CD4-positive, alpha-beta T cell (primary cell): ENCODE measurements at places on chromosomes 3 and 15. TPM values are rescaled to one million over a fixed set of nuclear protein-coding genes. Genes with fewer than 3 reads are reported as not detected.

Gene TMEM158
- not detected for total RNA-seq

Gene MRPS11
- total RNA-seq, result 8.0 TPM

Gene TTC14
- 79.0 TPM for total RNA-seq

Gene ITIH3
- total RNA-seq, result not detected

Gene GNB4
- total RNA-seq, result 0.41 TPM

- DNase-seq, result no peak
Observed at GRCh38 chr3:125433091-125433534, 58.0 kb upstream of the ZNF148 start.

DNA sequence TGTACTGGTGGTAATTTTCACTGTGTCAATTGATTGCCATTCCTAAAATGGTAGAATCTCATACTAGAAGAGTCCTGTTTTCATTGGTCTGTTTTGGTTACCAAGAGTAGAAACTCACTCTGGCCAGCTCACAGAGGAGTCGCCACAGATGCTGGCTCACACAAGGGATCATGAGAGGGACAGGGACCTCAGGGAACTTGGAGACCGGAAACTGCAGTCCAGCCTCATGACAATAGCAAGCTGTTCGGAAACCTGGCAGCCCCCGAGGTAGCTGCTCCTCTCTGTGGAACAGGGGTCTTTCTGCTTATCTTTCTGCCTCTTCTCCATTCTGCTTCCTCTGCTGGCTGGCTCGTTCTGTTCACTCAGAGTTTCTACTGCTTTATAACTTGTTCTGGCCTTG is 192.9 kb downstream of the PLCL2 start:
- no peak for DNase-seq

GRCh38 chr3:69058947-69059224 is 6.8 kb upstream of the TMF1 start:
- no peak for DNase-seq

GRCh38 chr15:37691911-37692310 is 242.5 kb upstream of the TMCO5A start:
- no peak for DNase-seq

DNA sequence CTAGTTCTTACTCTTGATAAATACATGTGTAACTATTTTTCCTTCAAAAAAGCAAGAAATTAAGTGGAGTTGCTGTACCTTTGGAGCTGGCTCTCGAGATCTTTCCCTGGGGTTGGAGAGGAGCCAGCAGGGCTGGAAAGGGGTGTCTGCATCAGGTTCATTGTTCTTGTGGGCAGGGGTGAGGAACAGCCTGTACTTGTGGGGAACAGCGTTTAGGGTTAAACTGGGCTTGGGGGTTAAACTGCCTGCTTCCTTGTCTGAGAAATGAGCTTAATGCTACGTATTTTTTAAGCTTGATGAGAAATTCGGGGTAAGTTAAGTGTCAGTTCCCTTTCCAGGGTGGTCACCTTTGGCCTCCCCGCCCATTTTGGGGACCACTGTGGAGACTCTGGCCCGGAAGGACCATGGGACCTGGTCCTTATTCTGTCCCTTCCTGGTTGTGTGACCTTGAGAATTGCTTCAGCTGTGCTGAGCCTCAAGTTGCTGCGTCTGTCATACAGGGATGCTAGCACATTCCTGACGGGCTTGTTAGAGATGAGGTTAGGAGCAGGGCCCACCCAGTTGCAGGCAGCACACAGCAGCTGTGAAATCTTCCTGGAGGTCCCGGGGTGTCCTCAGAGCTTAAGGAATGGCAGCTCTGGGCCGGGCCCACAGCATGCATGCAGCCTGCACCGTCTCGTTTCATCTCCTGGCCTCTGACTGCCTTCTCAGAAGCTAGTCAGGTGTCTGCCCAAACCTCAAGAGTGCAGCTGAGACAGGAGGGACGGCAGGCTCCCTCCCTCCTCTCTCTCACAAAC is 11.6 kb downstream of the H1-8 start:
- no peak for DNase-seq

DNA sequence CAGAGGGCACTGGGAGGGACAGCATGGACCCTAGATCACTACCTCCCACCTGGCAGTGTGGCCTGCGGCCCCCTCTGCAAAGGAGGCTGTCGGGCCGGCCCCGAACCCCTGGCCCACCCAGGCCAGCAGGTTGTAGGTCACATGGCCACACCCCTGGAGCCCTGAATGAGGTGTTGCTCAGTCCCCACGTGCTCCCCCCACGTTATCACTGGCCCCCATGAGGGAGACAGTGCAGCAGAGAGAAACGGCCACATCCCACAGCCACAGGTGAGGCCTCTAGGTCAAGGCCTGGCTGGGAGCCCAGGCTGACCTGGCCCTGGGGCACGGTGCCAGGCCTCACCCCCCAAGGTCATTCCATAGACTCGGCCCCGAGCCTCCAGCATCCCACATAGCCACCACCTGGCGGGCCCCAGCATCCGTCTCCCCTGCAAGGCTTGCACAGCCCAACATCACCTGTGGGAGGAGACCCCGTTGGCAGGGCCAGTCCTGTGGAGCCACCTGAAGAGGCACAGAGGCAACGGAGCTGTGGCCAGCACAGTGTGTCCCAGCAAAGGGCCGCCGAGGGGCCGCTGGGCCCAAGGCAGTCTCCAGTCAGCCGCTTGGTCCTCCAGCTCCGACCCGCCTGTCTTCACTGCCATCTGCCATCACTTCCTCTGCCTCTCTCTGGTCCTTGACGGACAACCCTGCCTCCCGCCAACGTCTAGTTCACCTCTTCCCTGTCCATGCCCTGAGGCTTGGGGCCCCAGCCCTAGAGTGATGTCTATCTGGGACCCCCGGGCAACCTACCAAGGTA is 53.1 kb downstream of the DNAJB8 start:
- DNase-seq, result no peak

GRCh38 chr3:197420115-197420514 is 121.7 kb upstream of the DLG1 start:
- DNase-seq, result no peak

DNA sequence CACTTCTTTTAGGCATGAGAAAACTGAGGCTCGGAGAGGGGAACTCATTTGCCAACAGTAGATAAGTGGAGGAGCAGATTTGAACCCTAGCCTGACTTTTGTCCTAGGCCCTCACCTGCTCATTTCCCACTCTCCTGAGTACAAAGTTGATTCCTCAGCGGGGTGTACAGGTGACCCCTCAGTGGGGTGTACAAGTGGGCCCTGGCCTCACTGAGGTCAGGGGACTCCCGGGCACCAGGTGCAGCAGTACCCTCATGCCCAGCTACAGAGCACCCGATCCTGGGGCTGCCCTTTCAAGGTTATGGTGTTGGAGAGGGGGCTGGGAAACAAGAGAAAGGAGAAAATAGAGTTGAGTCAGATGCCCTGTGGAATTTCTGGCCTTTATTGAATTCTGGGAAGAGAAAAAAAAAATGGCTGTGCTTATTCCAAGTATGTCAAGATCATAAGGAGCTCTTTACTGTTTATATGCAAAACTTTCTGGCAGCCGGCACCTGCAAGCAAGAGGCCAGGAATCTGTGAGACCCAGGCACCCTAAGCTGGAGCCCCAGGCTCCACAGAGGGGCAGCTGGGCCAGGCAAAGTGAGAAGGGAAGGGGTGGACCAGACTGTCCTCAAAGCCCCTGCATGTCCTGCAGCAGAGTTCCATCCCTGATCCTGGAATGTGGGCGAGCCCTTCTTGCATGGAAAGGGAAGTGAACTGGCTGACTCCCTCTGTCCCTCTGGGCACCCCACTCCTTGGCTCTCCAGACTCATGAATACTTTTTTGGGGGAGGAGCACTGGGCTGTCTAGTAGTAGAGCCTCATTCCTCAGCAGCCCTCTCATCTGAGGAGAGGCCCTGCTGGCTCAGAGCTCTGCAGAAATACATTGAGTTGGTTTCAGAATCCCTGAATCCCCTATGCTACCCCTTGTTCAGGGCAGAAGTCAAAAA is 43.1 kb downstream of the AMOTL2 start:
- no peak for DNase-seq

DNA sequence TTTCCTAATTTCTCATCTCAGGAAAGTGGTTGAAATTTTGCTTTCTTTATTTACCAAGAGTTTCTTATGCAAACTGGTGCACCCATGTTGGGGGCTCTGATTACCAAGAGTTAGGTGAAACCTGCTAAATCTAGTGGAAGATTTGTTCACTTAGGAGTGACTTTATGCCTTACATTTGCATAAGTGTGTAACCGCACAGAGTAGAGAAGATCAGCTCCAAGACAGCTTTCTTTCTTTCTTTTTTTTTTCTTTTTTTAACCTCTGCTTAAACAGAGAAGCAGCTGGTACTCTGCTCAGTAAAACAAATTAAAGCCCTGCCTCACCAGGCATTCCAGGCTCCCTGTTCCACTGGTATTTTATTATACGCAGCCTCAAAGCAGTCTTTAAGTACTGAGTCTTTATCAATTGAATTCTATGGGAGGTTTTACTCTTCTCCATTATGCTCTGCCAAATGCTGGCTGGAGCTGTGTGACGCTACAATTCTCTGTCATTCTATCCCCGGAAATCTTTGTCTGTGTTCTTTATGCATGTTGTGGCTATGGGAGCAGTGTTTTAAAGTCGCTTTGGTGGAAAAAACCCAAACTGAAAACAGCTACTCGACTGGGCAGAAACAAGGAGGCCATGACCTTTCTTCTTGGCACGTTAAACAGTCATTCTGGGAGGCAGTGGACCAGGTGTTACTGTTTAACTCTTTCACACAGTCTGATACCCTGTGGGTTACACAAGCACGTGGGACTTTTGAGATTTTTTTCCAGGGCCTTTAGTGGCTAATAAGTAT is 55.2 kb upstream of the GBE1 start:
- DNase-seq, result no peak

DNA sequence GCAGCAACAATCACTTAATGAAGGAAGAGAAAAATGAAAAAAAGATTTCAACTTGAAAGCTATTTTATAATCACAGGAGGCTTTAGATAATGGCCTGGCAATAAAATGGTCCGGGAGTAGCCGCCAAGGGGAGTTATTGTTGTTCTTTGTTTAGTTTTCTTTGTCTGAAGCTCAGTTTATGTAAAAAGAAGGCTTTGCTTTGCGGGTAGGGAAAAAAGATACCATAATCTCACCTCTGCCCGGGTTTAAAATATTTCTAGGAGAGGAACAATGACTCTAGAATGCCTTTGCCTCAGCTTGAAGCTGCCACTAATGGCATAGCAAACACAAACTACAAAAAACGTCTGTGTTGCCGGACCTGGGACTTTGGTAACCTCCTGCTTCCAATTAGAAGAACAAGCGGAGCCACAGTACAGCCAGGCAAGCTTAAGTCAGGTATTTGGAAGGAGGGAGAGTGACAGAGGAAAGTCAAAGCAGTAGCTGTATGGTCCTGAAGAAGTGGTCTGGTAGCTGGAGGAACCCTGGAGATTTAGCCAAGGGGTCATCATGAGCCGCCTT is 764.5 kb downstream of the TUSC7 start:
- DNase-seq, result no peak

- no peak for DNase-seq
Observed at GRCh38 chr3:127556565-127556964, 34.0 kb downstream of the TPRA1 start.

DNA sequence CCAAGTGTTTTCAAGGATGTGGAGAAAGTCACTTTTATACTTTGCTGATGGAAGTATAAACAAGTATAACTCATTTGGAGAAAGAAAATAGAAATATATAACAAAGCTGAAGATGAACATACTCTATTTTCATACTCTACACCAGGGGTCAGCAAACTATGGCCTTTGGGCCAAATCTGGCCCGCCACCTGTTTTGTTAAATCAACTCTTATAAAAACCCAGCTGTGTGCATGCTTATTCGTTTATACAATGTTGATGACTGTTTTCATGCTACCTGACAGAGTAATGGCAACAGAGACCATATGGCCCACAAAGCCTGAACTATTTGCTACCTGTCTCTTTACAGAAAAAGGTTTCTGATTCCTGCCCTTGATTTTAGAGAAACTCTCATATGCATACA is 124.0 kb downstream of the NR1D2 start:
- DNase-seq, result no peak

DNA sequence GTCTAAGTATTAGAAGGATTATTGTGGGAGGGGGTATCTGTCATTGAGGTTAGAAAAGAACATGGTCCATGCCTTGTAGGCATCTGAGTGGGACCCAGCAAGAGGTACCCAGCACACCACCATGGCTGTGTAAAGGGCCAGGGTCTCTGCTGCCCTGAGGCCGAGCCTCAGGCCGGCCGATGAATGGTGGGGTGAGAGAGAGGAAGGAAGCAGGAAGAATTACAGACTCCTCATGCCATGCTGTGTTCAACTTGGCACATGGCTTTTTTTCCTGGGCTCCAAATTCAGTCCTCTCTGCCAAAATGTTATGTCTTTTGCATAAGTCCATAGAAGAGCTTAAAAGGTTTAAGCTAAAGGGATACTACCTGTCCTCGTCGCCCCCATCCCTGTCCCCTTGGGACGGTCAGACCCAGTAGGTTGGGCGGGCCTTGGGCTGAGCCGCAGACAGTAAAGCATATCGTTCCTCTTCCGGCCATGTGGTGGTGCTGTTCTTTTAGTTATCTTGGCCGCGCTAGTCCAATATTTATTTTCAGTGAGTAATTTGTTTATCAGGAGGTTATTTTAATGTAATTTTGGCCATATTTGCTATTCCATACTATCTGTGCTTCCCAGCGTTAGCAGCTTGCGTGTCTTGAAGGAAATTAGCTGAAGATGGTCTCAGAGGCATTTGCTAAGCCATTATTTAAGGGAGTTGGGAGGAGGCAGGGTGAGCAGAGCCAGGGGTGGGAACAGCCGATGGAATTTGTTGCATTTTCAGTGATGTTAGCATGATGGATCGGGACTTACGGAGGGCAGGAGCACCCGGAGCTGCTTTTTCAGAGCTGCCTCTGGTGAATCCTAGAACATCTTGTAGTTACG is 152.4 kb downstream of the AGBL1 start:
- DNase-seq, result peak; percentile 65

DNA sequence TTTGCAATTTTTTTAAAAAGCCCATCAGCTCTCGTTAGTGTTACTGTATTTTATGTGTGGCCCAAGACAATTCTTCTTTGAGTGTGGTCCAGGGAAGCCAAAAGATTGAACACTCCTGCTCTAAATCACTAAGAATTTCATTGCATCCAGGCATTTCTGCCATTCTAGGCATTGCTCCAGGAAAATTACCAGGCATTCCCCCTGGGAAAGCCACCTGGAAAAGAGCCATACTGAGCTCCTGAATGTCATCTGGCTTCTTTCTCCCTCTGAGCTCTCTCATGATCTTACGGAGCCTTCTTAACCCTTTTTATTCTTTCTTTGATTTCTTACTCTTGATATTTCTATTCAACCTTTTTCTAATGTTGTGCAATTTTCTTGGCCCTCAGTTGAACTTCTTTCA is 202.2 kb downstream of the DOCK3 start:
- DNase-seq, result no peak

- no peak for DNase-seq
Observed at GRCh38 chr15:49328941-49329340, 94.1 kb upstream of the FGF7 start.
